NCI-H510A treated with DMSO at 0.1 percent for 48 hours (cell line): ENCODE measurements at places on chromosomes 11 and 22.

GRCh38 chr11:33257160-33257896 lies at the start of gene HIPK3:
TSS of gene HIPK3 (plus strand) at chr11:33257381.
- DNase-seq = peak; percentile 39

DNA sequence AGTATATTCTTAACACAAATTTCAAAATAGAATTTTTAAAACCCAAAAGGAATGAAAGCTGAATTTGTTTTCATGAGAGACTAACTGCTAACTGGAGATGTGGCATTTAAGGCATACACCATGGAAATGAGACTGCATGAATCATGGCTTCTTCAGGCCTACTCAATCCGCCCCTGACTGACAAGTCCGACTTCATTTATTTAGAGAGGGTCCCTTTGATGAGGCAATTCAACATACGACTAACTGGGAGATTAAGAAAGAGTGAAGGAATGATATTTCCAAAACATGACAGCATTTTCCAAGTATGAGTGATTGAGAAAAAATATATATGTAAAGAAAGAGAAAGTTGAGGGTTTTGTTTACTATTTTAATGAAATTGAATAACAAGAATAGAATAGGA lies 720.1 kb downstream of the DLG2 start:
- no peak for DNase-seq

DNA sequence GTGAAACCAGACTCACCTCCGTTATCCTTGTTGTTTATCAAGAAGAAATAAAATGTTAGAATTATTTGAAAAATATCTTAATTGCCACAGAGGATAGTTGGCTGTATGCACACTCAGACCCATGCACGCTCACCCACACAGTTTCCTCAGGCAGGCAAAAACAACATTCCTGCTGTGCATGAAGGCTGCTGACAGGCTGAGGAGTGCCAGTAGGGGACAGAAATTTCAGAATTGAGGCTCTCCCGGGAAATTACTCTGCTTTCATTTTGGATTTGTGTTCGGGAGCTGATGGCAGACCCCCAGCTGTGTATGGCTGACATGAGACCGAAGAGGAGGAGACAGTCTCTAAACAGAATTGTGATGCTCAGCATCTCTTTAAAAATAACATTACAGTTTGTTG lies 87.5 kb downstream of the AMOTL1 start:
- DNase-seq = no peak

GRCh38 chr22:30823015-30823370 lies 128.3 kb downstream of the OSBP2 start:
- no peak for DNase-seq

- no peak for DNase-seq
Observed at GRCh38 chr11:128776069-128776423, 82.2 kb downstream of the FLI1 start.

DNA sequence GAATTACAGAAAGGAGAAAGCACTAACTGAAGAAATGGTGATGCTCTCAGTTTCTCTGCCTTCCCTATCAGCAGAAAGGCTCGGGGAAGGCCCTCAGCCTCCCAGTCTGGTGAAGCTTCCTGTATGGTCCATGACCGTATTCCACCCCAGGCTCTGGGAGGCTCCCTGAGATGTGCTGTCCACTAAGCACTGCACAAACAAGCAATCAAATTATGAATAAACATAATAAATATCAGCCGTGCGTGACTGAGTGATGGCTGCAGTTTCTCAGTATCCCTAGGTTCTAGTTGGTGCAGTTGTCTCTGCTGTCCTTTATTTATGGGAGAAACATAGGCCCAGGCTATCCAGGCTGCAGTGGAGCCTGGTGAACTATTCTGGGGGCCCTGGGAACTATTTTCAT lies 3.6 kb downstream of the SMDT1 start:
- DNase-seq = no peak

GRCh38 chr11:206526-207207 lies 532 bp downstream of the BET1L start:
- DNase-seq = no peak

DNA sequence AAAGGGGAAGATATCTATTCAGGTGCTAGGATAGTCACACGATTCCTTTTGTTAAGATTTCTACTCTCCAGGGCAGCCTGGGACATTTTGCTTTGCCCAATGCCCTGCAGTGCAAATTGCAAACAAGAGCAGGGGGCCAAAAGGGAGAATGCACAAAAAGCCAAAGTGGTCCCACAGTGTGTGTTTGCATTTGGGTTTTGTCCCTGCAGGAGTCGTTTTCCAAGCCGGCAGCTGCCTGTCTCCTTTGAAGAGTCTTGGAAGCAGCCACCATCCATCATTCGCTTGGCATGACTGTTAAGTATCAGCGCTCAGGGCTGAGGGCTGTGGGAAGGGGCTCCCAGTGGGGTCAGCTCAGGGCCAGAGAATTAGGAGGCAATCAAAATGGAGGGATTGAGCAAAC lies 184.7 kb downstream of the MIAT start:
- DNase-seq = no peak

GRCh38 chr11:36056160-36056751 lies 112.4 kb downstream of the LDLRAD3 start:
- DNase-seq = no peak

DNA sequence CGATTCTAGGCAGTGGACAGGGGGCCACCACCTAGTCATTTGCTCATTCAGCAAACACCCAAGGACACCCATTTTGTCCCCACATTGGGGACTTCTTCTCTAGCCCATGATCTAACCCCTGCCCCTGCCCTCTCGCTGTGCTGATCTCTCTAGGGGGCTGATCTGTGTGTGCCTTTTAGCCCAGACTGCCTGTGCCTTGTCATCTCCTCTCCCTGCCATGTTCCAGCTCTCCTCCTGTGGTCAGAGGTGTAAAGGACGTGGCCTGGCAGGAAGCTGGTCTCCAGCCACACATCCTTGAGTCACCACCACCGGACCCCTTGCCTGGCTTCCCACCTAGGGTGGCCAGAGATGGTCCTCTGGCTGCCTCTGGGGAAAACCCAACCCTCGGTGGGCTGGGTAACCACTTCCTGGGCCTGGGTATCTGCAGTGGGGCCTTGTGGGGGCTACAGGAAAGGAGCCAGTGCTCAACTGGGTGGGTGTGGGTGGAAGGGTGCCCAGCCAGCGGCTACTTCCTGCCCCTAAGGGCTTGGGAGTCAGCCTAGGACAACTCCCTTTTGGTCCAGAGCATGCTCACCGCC lies 1.3 kb downstream of the CTSW start:
- no peak for DNase-seq

- DNase-seq = no peak
Observed at GRCh38 chr11:123682696-123683410, 28.4 kb upstream of the SCN3B start.

DNA sequence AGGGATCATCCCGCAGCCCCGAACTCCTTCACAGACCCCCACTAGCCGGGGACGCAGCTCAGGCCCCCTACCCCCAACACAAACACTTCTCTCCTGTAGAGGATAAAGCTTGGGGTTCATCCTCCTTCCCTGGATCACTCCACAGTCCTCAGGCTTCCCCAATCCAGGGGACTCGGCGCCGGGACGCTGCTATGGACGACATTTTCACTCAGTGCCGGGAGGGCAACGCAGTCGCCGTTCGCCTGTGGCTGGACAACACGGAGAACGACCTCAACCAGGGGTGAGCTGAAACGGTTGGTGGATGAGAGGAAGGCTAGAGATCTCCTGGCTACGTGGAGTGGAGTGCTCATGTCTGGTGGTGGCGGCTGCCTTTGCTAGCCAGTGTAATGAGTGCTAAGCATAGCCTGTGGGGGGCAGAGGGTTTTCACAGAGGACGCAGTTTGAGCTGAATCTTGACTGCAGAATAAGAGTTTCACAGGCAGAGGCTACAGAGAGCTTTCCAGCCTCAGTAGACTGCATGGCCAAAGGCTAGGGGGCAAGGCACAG lies 580 bp downstream of the ILK start:
- peak; percentile 15 for DNase-seq

DNA sequence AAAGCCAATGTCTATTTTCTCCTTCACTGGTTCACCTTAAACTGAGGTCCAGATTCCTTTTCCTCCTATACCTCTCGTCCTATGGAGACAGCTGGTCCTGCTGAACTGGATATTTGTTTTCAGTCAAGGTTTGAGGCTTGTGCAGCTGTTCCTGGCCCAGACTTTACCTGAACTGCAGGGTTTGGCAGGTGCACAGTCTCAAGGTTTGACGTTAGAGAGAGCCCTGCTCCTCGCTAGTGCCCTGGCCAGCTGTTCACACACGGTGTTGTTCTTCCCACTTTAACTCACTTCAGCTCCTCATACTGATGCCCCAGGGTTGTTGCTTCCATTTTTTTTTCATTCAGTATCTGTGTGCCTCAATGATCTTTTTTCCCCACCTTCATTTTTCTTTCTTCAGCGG lies 74.0 kb upstream of the TTC12 start:
- peak; percentile 95 for DNase-seq

- DNase-seq = no peak
Observed at GRCh38 chr22:20127869-20128618, 3.6 kb upstream of the ZDHHC8 start.

DNA sequence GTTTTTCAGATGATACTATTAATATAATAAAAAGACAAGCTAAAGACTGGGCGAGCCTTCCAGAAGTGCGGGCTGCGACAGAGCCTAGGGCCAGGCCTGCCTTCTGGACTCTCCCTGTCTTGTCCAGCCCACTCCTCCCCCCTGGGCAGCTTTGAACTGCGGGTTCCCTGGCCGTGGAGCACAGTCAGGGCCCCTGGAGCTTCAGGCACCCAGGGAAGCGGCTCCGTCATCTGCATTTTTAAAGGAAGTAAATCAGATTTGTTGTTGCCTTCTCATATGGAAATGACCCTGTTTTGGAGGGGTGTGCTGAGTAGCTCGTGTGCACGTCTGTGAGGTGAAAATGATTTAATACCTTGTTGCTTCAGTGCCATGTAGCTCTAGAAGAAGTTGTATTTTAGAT lies 265.3 kb downstream of the TBC1D22A start:
- DNase-seq = no peak

- DNase-seq = no peak
Observed at GRCh38 chr11:126863294-126863997, 137.1 kb downstream of the KIRREL3 start.

- DNase-seq = peak; percentile 1
Observed at GRCh38 chr22:26134654-26135330, 34.5 kb upstream of the SEZ6L start.

DNA sequence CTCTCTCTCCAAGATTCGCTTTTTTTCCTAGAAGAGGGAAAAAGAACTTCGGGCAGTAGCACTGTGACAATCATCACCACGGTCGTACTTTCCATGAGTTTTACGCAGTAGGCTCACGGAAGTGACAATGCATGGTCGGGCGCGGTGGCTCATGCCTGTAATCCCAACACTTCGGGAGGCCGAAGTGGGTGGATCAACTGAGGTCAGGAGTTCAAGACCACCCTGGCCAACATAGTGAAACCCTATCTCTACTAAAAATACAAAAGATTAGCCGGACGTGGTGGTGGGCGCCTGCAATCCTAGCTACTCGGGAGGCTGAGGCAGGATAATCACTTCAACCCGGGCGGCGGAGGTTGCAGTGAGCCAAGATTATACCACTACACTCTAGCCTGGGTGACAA lies 23.4 kb downstream of the GRAP2 start:
- no peak for DNase-seq

GRCh38 chr11:82995754-82996398 lies 75.8 kb downstream of the RAB30 start:
- no peak for DNase-seq

DNA sequence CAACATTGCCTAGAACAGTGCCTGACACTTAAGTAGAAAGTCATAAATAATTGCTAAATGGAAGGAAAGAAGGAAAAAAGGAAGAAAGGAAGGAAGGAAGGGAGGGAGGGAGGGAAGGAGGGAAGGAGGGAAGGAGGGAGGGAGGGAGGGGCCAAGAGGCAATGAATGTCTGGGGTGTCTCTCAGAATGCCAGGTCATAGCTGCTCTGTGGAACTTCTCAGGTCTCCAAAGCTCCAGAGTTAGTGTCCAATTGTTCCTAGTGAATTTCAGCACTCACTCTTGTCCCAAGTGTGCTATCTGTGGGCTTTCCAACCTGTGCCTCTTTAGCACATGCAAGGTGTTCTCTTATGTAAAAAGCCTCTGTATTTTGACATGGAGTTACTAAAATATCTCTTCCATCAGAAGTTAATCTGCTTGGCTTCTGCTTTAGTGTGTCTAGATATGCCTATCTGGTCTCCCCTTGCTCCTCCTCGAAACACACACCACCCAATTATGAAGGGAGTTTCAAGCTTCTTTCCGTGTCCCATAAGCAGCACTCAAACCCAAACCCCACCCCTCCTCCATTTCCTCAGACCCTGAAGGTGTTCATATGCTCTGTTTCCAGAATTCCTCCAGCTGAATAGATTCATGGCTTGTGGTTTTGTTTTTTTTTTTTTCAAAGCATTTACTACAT lies 56.5 kb downstream of the FAM76B start:
- DNase-seq = no peak

GRCh38 chr22:17199003-17199731 lies 20.1 kb downstream of the ADA2 start:
- peak; percentile 78 for DNase-seq

DNA sequence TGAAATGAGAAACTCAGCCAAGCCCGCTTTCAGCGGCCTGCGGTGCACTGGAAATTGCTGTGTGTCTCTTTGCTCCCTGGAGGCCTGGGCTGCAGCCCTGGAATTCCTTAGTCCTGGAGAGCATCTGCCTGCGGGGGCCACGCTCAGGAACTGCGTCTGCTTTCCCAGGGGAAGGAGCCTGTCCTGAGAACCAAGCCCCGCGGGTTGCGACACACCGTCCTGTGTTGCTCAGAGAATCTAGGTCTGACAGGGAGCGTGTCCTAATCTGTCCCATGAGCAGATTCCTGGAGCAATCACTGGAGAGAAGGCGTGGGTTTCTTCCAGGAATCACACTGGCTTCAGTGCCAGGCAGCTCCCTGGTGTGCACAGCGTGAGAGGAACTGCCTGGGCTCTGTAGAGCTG lies 708.1 kb downstream of the BRD1 start:
- DNase-seq = no peak

- DNase-seq = no peak
Observed at GRCh38 chr22:17890245-17890671, 116.0 kb upstream of the BID start.

GRCh38 chr11:11207428-11207827 lies 145.6 kb downstream of the CSNK2A3 start:
- no peak for DNase-seq

- no peak for DNase-seq
Observed at GRCh38 chr11:65814986-65815565, 18.7 kb upstream of the SNX32 start.

- DNase-seq = no peak
Observed at GRCh38 chr11:69429716-69430491, 51.6 kb upstream of the LINC01488 start.

- peak; percentile 70 for DNase-seq
Observed at GRCh38 chr11:77075425-77075905, 8.7 kb downstream of the CAPN5 start.

- DNase-seq = no peak
Observed at GRCh38 chr11:125287491-125288210, 123.1 kb downstream of the PKNOX2 start.

GRCh38 chr22:37212174-37212906 lies at the start of gene SSTR3:
TSS of gene SSTR3 (minus strand) at chr22:37212477. CDS start at chr22:37207803, 4,674 bp downstream.
- no peak for DNase-seq

DNA sequence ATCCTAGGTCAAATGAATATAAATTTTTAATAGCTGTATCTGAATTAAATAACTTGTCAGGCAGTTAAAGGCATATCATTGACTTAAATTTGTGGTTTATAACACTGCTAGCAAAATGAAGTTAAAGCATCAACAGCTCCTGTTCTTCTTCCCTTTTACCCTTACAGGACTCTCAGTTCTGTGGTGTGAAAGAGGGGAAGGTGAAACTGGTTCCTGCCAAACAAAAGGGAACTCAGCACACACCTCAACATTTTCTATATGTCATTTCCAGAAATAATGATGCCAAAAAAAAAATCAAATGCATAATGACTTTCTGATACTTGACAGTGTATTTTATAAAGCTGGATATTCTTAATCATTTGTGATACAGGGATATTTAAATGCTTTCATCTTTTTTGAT lies 21.2 kb downstream of the ARL14EP start:
- no peak for DNase-seq
